Stimulated activated CD8-positive, alpha-beta memory T cell treated with anti-CD3 and anti-CD28 coated beads, Interleukin-2, amount 100 ng/mL, for 1 hour (primary cell): ENCODE measurements at places on chromosomes 1 and 21.

- DNase-seq = no peak
Measured at GRCh38 chr1:71448444-71448843, 367.6 kb upstream of the ZRANB2 start.

DNA sequence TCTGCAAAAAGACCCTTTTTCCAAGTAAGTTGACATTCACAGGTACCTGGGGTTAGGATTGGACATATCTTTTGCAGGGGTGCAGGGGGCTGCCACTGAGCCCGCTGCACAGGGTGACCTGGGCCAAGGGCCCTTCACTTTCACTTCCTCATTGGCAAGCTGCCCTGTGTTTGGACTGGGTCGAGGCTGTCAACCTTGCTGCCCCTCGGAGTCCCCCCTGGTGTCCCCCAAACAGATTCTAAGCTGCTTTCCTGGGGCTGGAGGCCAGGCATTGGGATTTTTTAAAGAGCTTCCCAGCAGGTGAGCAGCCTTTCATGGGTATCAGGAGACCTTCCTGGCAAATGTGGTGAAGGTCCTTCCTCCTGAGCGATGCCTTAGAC lies 7.9 kb upstream of the UMODL1 start:
- no peak for DNase-seq

- no peak for DNase-seq
Measured at GRCh38 chr1:223189903-223190724, 47.1 kb upstream of the TLR5 start.

DNA sequence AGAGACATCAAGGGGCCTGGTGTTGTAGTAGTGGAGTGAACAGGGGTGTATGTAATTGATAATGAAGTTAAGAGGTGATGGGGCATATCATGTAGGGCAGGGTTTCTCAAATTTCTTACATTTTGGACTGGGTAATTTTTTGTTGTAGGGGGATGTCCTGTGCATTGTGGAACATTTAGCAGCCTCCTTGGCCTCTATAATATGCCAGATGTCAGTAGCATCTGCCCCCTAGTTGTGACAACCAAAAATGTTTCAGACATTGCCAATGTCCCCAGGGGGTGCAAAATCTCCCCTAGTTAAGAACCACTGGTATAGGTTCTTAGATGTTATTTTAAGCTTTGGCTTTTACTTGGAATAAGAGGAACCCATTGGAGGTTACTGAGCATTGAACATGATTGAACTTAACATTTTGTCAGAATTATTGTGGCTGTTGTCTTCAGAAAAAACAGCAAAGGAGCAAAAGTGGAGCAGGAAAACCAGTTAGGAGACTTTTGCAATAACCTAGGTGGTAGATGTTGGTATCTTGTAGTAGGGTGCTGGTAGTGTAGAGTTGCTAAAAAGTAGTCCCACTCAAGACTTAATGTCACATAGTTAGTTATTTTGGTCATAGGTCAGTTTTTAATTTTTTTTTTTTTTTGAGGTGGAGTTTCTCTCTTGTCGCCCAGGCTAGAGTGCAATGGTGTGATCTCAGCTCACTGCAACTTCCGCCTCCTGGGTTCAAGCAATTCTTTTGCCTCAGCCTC lies 6.2 kb downstream of the ZNF326 start:
- no peak for DNase-seq

- DNase-seq = no peak
Measured at GRCh38 chr1:32536117-32536516, 3.1 kb upstream of the ZBTB8A start.
